Activated naive CD8-positive, alpha-beta T cell treated with anti-CD3 and anti-CD28 coated beads for 36 hours (primary cell): ENCODE measurements at places on chromosomes 3 and 15. TPM values are rescaled to one million over a fixed set of nuclear protein-coding genes. Genes with fewer than 3 reads are reported as not detected.

The MB21D2 gene
- total RNA-seq, result 6.4 TPM

The GOLIM4 gene
- 6.1 TPM for total RNA-seq

GRCh38 chr3:24385012-24385615 lies 109.5 kb downstream of the THRB start:
- H3K27ac ChIP-seq, result no peak overlapping the region
- DNase-seq, result no peak
- H3K4me3 ChIP-seq, result no peak overlapping the region

The FAM81A gene
- 1.3 TPM for total RNA-seq

GRCh38 chr3:196044513-196044912 lies 37.4 kb downstream of the TFRC start:
- H3K27me3 ChIP-seq, result no peaks in the 10 kb centered on the region
- H3K4me1 ChIP-seq, result peaks cover under 1% of the 10 kb centered on the region
- H3K36me3 ChIP-seq, result peaks cover 25% of the 10 kb centered on the region
- no peak overlapping the region for H3K27ac ChIP-seq
